ENCODE measurements at places on chromosomes 6 and 20.

- no peak for DNase-seq
Measured at GRCh38 chr6:120378582-120379220, 955.6 kb downstream of the TBC1D32 start.

- DNase-seq: no peak
Measured at GRCh38 chr6:10201606-10202510, 213.0 kb downstream of the TFAP2A start.

- DNase-seq: no peak
Measured at GRCh38 chr6:111852725-111853124, 20.5 kb downstream of the FYN start.

GRCh38 chr6:107488174-107488874, 1.6 kb upstream of the SOBP start:
- no peak for DNase-seq

GRCh38 chr6:33684983-33685382, 26.5 kb downstream of the UQCC2 start:
- no peak for DNase-seq

DNA sequence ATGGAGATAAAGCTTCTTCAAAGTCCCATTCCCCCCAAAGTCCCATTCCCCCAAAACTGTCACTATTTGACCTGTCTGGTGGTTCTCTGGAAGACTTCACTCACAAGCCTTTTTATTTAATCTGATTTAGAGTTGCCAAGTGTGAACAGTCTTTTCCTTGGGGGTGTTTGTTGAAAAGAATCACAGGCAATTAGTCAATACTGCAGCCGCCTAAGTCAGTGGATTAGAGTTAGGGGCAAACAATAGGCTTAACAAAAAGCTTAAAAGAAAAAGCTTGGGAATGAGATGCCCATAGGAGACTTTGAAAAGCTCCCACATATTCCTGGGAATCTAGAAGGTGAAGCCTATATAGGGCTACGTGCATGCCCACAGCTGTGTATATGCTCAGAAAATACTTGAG, 8.0 kb upstream of the RIPOR2 start:
- DNase-seq: no peak

DNA sequence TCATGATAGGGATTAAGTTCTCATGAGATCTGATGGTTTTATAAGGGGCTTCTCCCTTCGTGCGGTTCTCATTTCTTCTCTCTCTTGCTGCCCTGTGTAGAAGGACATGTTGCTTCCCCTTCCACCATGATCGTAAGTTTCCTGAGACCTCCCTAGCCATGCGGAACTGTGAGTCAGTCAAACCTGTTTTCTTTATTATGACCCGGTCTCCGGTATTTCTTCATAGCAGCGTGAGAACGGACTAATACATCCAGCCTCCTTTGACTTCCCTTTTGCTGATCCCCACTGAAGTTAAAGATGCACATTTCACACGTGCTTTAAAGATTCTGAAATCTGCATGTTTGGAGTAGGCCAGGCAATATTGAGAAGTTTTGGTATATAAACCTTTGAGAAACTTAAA, 543.1 kb downstream of the PRKN start:
- no peak for DNase-seq

DNA sequence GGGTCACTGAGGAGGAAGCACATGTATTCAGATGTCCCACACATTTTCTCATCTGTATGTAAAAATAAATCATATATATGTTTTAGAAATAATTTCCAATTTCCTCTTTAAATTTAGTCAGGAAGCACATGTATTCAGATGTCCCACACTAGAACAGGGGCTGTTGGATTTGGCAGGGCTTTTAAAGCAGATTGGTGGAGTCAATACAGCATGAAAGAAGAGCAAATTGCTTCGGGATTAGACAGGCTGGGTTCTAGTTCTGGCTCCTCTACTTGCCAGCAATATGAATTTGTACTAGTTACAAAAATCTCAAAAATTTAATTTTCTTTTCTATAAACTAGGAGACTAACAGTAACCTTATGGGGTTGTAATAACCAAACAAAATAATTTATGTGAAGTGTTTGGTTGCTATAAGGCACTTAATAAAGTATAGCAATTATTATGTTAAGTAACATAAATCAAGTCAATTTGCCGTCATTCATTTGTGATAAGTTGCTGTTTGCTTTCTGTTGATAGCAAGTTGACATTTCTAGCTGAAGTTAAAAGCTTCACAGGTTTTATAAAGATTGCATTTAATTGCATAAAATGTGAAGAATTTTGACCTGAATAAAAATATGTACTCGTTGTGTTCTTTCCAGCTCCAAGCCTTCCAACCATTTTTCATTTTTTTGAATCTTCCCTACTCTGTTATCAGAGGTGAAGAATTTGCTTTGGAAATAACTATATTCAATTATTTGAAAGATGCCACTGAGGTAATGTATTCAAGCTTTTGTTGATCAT, 88.9 kb downstream of the CD109 start:
- no peak for DNase-seq

- DNase-seq: peak; percentile 44
Measured at GRCh38 chr6:53793318-53794136, 1.3 kb upstream of the LRRC1 start.

GRCh38 chr20:3595541-3595940, 67.7 kb downstream of the GFRA4 start:
- no peak for DNase-seq

- no peak for DNase-seq
Measured at GRCh38 chr6:131210469-131210868, 75.2 kb downstream of the AKAP7 start.

DNA sequence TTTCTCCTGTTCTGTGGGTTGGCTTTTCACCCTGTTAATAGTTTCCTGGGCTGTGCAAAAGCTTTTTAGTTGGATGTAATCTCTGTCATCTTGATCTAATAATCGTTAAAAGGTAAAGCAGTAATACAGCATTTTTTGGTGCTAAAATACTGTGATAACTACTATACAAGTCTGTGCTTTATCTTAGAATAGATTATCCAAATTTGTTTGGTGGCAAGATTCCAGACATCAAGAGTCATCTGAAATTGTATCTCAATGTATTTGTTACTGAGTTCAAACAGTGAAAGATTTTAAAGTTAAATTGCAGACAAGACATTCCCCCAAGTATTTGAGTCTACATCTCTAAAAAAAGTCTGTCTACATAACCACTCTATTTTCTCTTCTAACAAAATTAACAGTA, 18.8 kb downstream of the TBPL1 start:
- DNase-seq: no peak

DNA sequence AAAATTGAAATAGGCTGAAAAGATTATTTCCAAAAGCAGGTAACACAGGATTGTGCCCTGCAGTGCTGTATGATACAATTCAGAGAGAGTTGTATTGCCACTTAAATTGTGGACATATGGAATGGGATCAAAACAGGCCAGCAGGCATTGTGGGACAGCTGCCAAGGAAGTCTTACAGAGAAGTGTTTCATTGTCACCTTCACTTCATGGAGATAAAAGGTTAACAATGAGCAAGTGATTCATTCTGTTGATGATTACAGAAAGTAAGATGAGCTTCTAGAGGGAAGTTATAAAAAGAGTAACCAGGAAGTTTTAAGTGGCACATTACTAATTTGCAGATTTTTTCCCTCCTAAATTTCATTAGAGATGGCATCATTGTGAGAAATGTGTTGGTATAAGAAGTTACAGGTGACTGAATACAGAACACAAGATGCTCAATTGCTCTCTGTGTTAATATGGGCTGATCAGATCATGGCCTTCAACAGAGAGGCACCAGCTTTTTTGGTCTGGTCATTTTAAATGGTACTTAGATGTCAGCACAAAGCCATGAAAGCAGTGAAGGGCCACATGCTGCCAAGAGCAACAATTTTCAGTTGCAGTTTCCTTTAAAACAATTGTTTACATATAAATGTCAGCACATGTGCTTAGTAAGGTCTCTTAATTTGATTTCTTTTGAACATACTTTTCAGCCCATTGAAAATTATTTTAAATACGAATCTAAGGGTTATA, 402.5 kb upstream of the FKBP1C start:
- no peak for DNase-seq

DNA sequence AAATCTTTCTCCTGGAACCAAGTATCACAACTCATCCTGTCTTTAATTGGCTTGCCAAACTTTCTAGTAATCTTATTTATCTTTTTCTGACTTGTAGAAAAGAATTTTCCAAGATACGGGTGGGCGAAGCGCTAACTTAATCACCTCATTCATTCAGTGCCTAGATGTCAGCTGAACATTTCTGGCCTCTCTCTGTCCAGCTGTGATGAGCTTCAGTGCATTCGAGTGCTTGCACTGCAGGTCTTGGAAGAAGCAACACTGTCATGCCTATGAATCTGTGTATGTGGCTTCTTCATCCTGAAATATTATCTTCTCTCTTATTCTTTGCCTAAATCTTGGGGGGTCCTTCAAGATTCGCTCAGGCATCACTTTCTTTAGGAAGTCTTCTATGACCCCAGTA, 16.3 kb upstream of the ENPP1 start:
- DNase-seq: no peak

DNA sequence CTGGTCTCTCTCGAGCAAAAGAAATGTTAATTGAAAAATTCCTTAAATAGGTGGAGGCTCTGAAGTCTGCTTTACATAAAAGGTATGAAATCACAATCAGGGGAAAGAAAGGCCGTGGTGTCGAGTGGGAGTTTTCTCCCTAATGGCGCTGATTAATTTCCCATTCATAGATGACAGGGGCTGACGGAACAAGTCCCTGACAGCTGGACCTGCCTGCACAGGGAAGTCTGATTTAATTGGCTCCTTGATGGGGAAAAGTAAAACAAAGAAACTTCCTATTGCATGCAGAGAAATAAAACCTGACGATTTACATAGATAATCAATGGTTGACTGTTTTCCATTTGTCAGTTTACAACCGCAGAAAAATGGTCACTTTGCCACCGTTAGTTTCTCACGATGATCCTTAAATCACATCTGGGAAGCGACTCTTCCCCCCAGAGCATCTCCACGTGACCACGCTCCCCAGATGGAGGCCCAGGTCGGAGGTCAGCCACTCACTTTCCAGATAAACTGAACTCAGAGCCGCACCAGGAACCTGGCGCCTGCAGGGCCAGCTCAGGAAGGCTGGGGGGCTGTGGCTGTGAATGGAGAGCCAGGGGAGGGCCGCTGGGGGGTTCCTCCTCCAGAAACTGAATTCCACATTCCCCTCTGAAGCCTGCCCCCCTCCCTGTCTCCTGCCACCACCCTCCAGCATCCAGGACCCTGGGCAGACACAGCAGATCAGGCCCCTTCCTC, 55.3 kb downstream of the DLL1 start:
- DNase-seq: no peak

DNA sequence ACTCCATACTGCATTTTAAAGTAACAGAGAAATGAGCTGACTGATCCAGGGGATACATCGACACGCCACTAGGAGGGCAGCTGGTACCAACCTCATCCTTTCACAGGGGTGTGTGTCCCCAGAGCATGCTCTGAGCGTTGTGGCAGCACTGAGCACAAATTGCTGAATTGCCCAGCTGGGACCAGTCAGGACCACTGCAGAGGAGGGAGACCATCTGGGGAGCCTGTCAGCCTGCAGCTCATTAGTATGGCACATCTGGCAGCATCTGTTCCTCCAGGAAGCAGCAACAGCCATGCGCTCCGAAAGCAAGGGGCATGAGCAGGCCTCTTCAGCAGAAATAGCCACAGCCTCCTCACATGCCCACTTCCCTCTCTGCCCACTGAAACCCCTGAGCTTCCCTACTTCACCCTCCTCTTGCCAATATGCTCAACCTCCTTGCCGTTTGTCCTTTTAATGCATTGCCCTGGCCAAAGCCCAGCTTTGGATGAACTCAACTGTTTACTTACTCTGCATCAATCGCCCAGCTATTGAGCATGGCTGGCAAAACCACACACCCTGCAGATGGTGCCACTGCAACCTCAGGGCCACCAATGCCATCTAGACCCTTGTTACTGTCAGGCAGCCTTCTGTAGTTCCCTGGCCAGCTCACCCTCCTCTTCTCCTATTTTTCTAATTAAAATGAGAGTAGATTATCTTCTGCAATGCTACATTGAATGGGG, 77.6 kb upstream of the NEDD9 start:
- DNase-seq: no peak

- no peak for DNase-seq
Measured at GRCh38 chr20:25254986-25255680, 7.2 kb downstream of the PYGB start.

DNA sequence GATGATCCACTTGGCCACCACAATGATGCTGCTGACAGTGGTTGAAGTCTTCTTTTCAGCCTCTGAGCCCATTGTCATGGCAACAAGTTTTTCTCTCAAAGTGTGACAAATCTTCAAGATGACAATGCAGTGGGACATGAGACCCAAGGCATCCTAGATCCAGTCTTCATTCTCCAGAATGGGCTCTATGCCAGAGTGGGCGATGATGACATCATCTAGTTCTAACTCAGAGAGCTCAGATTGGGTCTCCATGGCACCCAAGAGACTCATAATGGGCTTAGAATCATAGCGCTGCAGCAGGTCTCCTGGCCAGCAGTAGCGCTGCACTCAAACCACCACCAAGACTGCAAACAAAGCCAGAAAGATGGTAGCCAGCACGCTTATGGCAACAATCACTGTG, 973.6 kb downstream of the EYS start:
- DNase-seq: no peak

DNA sequence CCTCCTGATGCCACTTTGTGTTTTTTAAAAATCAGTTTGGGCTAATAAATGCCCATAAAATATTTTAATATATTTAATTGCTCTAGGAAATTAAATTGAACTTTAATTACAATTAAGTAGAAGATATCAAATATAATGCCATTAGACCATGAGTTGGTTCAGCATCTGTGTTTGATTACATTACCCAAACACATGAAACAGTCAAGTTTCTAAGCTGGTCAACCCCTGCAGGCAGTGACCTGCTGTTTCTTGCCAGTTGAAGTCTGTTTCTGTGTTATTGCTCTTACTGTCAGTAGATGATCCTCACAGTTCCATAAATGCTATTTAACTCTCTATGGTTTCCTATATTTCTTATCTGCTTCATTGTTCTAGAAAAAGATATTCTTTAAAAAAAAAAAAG, 9.7 kb upstream of the TENT5A start:
- DNase-seq: no peak

DNA sequence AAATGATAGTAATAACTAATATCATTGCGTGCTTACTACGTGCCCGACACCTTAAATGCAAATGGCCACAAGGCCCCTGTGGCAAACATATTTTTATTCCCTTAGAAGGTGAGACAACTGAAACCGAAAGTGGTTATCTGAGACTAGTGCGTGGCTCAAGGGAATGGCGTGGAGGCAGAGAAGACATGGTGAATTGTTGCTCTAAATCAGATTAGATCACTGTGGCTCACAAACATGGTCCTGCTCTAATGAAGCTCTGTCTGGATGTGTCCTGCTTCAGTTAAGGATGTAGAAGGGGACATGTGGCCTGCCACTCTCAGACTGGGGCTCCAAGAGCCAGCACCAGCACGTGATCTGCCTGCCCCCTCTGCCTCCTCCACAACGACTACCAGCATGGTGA, 124.2 kb upstream of the GMDS start:
- DNase-seq: no peak

- no peak for DNase-seq
Measured at GRCh38 chr6:117548797-117549301, 53.5 kb downstream of the GOPC start.

DNA sequence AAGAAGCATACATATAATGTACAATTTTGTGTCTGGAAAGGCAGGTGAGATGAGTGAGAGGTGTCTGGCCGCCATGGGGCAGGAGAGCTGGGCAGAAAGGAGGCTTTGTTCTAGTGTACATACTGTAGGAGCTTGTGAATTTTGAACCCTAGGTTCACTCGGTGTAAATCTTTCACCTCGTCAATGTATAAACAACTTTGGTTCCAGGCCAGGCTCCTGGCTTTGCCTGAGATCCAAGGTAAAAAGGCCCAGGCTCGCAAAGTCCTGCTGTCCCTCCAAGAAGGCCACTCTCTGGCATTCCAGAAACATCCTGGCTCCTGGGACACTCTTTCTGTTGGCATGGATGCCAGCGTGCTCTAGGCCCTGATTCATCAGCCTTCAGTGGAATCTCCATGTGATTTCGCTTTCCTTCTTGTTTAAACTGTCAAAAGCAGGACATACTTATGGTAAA, 7.1 kb upstream of the SLC22A7 start:
- DNase-seq: no peak
